ENCODE measurements at places on chromosomes 3 and 15.

DNA sequence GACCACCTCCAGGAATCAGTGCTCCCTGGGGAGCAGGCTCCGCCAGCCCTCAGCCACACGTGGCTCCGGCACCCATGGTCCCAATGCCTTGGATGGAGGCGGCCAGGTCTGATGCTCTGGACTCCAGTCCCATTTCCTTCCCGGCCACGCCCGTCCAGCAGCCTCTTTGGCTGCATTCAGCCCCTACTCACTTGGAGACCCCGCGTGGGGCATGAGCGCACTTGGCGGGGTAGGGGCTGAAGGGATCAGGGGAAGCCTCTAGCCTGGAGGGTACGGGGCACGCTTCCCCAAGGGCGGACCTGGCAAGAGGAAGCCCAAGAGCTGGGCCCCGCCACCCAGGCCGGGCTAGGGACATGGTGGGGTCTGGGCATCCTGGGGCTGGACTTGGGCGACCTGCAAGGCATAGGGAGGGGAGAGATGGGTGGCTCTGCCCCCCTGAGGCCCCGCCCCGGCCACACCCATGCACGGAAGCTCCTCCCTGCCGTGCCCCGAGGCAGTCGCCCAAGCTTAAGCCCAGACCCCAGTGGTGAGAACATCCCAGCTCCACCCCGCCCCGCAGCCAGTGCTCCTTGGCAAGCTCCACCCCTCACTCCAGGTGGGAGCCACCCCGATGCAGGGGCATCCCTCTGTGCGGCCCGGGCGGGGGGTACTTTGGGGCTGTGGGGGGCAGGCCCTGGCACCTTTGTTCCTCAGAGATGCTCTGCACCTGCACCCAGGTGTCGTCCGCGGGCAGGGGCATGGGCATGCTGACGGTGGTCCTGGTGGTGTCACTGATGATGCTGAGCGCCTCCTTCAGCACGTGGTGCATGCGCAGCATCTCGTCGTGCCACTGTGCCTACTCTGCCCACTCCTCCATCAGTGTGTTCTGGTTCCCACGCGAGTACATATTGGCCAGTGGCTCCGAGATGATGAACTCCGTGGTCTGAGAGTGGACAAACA, 163.5 kb downstream of the GOLGA6L4 start:
- no peak for DNase-seq

DNA sequence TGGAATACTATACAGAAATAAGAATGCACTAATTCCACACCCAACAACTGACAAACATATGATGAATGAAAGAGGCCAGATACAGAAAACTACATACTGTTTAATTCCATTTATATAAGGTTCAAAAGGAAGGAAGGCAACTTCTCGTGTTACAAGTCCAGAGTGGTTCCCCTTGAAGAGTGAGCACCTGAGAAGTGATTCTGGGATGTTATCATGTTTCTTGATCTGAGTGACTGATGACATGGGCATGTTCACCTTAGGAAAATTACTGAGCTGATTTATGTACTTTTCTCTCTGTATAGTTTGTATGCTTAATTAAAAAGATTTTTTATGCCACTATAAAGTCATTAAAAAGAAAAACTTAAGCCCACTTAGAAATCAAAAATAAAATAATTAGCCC, 13.6 kb downstream of the CCDC12 start:
- DNase-seq, result no peak

DNA sequence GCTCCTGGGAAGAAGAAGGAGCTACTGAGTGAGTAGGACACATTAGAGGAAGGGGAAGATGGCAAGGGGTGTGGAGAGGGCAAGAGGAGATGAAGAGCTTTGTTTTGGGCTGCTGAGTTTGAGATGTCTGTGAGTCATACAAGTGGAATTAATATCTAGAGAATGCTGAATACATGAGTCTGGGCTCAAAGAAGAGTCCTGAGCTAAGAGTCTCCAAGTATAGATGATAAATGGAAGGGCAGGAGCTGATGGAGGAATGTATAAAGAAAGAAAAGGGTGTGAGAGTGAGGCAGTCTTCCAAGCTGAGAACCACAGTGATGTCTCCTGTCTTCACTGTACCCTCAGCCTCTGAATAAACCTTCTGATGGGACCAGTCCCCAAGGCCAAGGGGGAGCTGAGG, 205.5 kb upstream of the MRPL3 start:
- no peak for DNase-seq

GRCh38 chr3:101202640-101203039, 117.7 kb downstream of the IMPG2 start:
- DNase-seq, result no peak

DNA sequence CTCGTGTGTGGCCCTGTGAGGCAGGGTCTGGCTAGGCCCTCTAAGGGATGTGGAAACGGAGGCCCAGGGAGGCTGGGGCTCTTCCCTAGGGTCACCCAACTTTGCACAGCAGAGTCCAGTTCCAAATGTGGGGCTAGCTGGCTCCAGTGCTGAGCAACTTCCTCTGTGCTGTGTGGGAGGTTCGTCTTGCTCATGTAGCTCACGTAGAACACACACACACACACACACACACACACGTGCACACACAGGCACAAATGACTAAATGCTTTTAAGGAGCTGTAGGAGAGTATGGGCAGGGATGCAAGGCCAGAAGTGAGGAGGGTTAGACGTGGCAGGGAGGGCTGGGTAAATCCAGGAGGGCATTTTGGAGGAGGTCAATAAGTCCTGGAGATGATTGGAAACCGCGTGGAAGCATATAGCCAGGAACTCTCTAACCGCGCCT, 213.8 kb downstream of the RPLP1 start:
- DNase-seq, result no peak

DNA sequence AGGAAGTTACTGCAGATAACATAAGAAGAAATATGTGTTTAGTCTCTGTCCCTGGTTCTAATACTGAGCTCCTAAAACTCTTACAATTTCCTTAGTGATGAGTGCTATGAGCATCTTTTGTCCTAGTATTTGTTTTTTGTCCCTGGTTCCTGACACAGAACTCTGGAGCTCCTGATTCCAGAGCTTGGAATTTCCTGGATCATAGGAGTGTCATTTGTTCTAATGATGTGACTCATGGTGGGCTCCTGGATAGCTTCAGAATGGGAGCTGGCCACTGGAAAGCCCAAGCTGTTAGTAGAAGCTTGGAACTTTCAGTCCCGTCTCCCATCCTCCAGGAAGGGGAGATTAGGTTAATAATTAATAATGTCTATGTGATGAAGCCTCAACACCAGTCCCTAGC, 98.2 kb downstream of the CNTN6 start:
- no peak for DNase-seq

DNA sequence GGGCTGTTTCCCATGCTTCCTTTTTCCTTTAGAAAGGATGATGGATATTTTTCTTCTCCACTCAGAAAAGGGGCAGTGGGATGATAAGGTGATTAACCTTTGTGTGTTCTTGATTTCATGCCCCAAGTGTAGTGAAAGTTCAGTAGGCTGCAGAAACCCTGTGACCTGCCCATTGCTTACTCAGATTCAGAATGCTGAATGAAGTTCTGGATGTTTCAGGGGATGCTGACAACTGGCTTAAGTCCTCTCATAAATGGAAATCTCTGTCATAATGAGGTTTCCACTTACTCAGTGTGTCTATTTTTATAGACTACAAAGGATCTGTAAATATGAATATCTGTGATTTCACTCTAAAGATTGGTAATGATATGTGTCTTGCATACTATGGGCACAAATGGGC, 471.3 kb upstream of the TPRG1 start:
- no peak for DNase-seq

GRCh38 chr3:155420881-155421486, 127.5 kb upstream of the STRIT1 start:
- DNase-seq, result no peak

GRCh38 chr15:85667491-85668424, 127.0 kb downstream of the KLHL25 start:
- DNase-seq, result peak; percentile 6

DNA sequence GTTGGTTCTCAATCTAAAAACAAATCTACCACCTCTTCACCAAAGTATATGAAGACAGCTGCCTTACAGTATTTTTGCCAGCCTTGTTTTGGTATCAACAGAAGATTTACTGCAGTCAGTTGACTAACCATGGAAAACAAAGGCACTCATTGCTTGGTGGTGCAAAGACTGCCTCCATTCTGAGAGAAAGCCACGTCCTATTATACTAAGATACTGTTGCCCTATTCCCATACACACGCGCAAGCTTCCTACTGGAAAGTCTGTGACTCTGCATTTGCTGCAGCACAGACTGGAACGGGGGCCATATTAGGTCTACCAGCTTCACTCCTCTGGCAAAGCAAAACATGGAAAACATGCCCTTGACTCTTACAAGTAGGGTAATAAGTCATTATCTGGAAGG, 18.0 kb downstream of the MTMR10 start:
- DNase-seq, result no peak

GRCh38 chr3:161108840-161109239, 3.7 kb upstream of the B3GALNT1 start:
- DNase-seq, result no peak

DNA sequence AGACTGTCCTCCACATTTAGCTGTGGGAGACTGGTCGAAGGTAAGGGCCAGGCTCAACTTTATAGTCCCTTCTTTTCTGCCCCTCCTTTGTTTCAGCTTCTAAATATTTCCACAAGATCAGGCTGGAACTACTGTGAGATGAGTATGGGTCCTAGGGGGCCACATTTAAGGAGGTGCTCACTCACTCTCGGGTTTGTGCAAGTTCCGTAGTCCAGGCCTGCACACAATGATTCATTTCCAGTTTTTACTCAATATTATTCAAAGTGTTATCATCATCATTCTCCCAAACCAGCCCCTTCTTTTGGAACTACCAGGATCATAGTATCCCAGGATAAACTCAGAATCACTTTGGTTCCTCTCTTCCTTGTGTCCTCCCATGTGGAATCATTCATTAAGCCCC, 289.1 kb downstream of the ADAMTSL3 start:
- no peak for DNase-seq

DNA sequence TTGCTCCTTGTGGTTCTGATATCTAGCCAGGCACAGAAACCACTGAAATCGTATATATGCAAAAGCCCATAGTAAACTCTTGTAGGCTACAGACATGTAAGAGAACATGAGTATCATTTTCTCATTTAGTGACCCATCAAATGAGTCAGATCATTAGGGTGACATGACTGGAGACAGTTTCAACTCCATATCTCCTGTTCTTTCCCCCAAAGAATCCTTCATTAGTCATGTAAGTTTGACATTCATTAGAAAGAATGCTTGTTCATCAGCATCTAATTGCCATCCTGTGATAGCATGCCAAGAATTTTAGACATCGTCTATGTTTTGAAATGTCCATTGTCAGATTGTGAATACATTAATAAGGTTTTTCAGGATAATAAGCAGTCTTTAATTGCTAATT, 264.9 kb upstream of the TPM1 start:
- DNase-seq, result no peak

DNA sequence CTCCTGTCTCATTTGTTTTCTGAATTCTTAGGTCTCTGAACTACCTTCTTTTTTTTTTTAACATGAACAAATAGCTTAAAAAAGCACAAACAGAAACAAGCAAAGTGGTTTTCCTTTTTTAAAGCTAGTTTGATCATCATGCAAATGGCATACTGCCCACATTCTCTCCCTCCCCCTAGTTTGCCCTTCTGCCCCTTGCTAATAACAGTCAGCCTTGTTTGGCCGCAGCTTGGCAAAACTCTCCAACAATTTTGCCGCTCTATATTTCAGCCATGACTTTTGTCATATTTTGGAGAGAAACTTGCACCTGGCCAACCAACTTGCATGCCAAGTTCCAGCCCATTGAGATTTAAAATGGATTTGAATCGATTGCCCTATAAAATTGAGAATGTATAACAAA, 666.0 kb upstream of the NR2F2 start:
- DNase-seq, result no peak

- no peak for DNase-seq
Observed at GRCh38 chr3:195254454-195255175, 16.3 kb downstream of the XXYLT1 start.

- DNase-seq, result no peak
Observed at GRCh38 chr3:43580181-43580580, 41.6 kb downstream of the ANO10 start.

GRCh38 chr3:16496408-16497222, 16.9 kb downstream of the RFTN1 start:
- DNase-seq, result no peak

GRCh38 chr15:61339516-61339915, 110.4 kb upstream of the RORA start:
- no peak for DNase-seq

- DNase-seq, result no peak
Observed at GRCh38 chr15:57921371-57921770, 144.1 kb downstream of the ALDH1A2 start.

GRCh38 chr3:192064959-192065358, 604.0 kb downstream of the PYDC2 start:
- no peak for DNase-seq

- DNase-seq, result no peak
Observed at GRCh38 chr3:101950510-101950909, 101.2 kb downstream of the NFKBIZ start.

DNA sequence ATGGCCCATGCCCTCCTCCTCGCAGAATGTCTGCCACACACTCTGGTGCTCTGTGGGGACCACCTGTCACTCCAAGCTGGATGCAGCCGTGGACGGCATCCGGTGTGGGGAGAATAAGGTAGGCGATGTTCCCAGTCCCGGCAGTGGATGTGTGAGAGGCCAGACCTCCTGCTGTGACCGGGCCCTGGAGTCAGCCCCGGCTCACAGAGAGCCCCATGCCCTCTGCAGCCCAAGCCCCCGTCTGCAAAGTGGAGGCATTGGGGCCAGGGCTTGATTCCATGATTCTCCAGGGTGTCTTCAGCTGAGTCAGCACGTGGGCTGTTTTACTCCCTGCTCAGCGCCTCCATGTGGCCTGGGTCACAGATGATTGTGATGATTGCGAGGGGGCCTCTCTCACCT, 32.2 kb downstream of the GOLGA6L10 start:
- no peak for DNase-seq

DNA sequence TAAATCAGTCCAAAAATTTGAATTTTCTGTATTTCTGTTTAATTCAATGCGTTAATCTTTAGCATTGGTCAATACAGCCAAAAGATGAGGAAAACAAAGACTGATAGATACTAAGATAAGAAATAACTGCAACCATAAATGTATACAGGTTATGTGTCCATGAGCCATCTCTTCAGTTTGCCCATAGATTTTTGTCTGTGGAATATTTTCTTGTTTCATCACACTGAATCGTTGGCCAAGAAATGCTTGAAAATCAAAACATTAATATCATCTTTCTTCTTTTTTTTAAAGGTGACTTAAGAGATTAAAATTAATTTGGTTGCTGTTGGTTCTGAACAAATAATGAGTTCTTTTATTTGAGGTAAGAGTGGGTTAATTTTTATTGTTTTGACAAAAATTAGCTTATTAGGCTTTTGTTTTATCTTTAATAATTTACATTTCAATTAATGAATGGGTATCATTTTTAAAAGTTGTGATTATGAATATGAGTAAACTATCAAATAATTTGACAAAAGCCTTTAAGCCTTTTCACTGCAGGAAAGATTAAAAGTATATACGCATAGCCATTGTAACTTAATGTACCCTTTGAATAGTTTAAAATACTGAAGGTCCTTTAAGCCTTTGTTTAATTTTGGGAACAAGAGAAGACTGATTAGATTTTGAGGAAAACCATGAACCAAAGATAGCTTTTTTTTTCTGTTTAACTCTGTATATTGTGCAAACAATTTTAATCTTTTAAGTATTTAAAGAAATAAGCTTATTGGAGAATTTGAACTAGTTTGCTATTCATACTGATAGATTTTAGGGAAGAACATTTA, 14.7 kb upstream of the CHD2 start:
- DNase-seq, result no peak
